Activated CD8-positive, alpha-beta T cell treated with anti-CD3 and anti-CD28 coated beads for 36 hours (primary cell): ENCODE measurements at places on chromosomes 16 and 17.

GRCh38 chr16:88781140-88782077 lies 3.6 kb downstream of the PIEZO1 start:
- peak overlapping the region; percentile 68 for H3K4me3 ChIP-seq
- no peaks in the 10 kb centered on the region for H3K27me3 ChIP-seq
- H3K36me3 ChIP-seq, result no peaks in the 10 kb centered on the region
- H3K4me1 ChIP-seq, result peaks cover 43% of the 10 kb centered on the region

DNA sequence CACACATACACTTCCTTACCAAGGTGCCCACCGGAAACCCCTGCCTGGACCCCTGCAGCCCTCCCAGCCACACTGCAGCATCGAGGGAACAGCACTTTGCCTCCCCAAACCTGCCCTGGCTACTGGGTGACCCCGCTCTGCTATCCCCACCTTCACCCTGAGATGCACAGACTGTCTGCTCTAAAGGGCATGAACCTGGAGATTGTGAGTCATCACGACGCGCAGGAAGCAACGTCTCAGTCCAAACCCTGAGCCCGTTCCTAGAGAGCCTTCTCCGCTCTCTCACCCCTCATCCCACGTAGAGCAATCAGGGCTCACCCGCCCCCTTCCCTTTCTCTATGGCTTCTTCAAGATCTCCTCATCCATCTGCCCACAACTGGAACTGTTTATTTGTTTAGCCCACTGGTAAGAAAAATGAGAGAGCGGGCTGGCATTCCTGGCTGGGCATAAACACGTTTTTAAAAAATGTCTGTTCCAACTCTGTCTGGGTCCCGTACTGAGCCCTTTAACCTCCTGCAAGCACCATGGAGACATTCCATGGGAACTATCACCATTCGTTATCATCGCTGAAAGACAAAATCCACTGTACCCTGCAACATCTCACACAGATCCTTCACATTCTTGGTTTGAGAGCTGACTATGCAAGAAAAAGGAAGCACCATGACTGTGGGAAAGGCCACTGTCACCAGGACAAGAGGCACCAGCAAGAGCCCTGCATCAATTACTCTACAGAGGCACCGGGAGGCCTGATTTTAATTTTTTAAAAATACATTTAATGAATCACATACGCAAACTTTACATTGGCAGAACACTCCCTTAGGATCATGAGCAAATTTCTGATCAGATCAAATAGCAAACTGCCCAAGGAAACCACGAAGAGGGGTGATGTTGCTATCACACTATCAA lies 28.2 kb downstream of the ZFHX3 start:
- no peaks in the 10 kb centered on the region for H3K36me3 ChIP-seq
- no peaks in the 10 kb centered on the region for H3K27me3 ChIP-seq
- no peaks in the 10 kb centered on the region for H3K4me1 ChIP-seq
- no peak overlapping the region for H3K27ac ChIP-seq
- no peak overlapping the region for H3K4me3 ChIP-seq

DNA sequence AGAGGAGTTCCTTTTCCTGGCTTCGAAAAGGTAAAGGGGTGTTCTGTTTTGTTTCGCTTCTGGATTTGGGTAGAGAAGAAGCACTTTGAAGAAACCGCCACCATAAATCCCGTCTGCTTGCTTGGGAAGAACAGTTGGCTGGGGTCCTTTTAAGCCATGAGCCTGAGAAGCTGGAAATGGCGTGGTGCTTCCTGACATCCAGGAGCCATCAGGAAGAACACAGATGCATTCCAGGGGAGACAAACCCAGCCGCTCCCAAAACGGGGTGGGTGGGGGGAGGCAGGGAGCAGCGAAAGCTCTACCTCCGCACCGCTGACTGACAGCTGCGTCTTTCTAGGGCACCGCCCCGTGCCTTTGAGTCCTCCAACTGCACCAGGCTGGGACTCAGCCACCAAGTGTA lies 91.6 kb downstream of the ZDHHC7 start:
- H3K4me1 ChIP-seq, result no peaks in the 10 kb centered on the region
- H3K36me3 ChIP-seq, result no peaks in the 10 kb centered on the region
- peaks cover 10% of the 10 kb centered on the region for H3K27me3 ChIP-seq
- H3K4me3 ChIP-seq, result no peak overlapping the region

DNA sequence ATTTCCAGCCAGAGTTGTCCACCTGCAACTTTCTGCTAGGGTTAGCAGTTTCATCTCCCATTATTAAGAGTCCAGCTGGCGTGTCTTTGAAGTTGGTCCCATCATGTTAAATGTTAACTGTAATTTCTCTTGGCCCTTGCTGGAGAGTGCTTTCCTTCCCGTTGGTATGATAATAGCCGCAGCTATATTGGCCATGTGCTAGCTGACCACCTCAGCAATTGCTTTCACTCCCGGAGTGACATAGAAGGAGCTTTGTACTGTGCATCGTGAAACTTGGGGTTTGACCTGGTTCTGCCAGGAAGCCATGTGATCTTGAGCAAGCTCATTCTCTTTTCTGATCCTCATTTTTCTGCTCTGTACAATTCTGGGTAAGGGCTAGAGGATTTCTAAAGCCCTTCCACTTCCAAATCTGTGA lies 81.0 kb upstream of the TBX2 start:
- H3K27ac ChIP-seq, result no peak overlapping the region
- no peaks in the 10 kb centered on the region for H3K4me1 ChIP-seq
- H3K36me3 ChIP-seq, result no peaks in the 10 kb centered on the region
- no peak for DNase-seq

- peaks cover 9% of the 10 kb centered on the region for H3K4me1 ChIP-seq
- no peak for DNase-seq
- H3K27me3 ChIP-seq, result peaks cover 21% of the 10 kb centered on the region
- H3K4me3 ChIP-seq, result no peak overlapping the region
- H3K27ac ChIP-seq, result no peak overlapping the region
- no peaks in the 10 kb centered on the region for H3K36me3 ChIP-seq
Observed at GRCh38 chr17:382644-383533, 30.3 kb upstream of the RPH3AL start.

GRCh38 chr17:79624718-79625478 lies 14.0 kb upstream of the RBFOX3 start:
- H3K27me3 ChIP-seq, result peaks cover 11% of the 10 kb centered on the region
- H3K36me3 ChIP-seq, result no peaks in the 10 kb centered on the region
- H3K4me1 ChIP-seq, result no peaks in the 10 kb centered on the region

GRCh38 chr17:80296221-80296620 lies 35.6 kb downstream of the RNF213 start:
- no peaks in the 10 kb centered on the region for H3K27me3 ChIP-seq
- peaks cover 65% of the 10 kb centered on the region for H3K36me3 ChIP-seq
- DNase-seq, result no peak
- H3K27ac ChIP-seq, result peak overlapping the region; percentile 57

DNA sequence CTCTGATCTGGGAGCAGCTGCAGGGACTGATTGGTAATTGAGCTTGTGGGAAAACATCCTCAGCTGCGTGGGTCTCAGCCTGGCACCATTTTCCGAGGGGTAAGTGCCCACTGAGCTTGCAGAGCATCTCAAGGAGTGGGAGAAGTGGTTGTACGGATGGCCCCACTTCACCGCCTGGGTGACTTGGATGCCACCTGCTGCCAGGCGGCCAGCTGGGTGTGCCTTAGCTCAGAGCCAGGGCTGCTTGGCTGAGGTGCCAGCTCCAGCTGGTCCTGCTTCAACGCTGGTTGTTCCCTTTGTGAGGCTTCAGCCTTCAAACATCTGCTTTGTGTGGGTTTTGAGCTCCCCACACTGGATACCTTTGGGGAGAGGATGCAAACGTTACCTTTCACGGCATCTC lies 482.7 kb upstream of the EEF2KMT start:
- H3K36me3 ChIP-seq, result no peaks in the 10 kb centered on the region
- H3K27ac ChIP-seq, result no peak overlapping the region
- H3K27me3 ChIP-seq, result peaks cover 3% of the 10 kb centered on the region
- no peak for DNase-seq

DNA sequence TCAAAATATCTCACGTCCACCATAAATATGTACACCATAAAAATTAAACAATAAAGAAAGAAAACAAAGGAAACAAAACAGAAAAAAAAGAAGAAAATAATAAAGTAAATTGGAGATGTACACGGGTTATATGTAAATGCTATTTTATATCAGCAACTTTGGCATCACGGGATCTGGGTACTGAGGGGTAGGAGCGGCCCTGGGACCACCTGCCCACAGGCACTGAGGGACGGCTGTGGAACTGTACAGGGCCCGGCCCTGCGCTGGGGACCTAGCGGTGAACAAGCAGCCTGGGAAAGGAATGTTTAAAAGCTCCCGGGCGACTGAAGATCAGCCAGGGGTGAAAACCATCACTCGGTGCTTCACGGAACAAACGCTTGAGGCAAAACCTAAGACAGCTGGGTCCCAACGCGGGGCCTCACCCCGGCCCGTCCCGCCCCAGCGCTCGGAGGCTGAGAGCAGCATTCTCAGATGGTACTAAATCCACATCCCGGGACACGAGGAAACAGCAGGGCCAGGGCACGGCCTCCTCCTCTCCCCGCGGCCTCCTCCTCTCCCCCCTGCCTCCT lies 31.2 kb downstream of the NXN start:
- H3K4me3 ChIP-seq, result no peak overlapping the region
- H3K27ac ChIP-seq, result no peak overlapping the region
- no peaks in the 10 kb centered on the region for H3K4me1 ChIP-seq
- no peaks in the 10 kb centered on the region for H3K36me3 ChIP-seq
- peaks cover 11% of the 10 kb centered on the region for H3K27me3 ChIP-seq
- DNase-seq, result no peak

DNA sequence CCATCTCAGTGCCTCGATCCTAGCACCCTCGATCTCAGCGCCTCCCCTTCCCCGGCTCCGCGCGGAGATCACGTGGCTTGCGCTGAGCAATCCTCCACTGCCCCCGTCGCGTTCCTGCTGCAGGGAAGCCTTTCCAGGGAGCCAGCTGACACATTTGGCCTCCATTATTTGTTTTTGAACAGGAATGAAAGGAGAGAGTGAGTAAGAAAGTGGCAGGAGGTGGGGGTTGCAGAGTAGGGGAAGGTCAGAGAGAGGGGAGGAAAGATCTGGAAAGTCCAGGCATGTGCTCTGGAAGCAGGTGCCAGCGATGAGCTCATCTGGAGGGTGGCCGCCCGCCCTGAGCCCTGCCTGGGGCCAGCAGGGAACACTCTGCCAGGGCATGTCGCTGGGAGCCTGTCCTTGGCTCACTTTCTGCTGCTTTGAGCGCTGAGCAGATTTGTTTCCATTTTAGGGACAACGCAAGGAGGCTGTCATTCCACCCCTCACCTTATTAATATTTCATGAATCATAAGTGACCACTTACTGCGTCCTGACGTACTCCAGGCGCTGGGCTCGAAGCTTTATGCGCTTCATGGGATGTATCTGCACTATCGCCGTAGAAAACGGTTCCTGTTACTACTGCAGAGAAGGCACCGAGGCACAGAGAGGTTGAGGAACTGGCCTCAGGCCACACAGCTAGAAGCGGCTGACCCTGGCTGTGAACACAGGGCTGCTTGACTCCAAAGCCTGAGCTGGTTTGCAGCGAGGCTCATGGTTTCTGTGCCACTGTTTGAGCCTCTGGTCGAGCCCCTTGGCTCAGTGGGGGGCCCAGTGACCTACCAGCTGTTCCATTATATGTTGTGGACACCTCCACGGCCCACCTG lies 283.1 kb downstream of the SEC14L1 start:
- H3K4me3 ChIP-seq, result no peak overlapping the region
- H3K27ac ChIP-seq, result no peak overlapping the region
- no peak for DNase-seq
- peaks cover 5% of the 10 kb centered on the region for H3K36me3 ChIP-seq
- H3K27me3 ChIP-seq, result no peaks in the 10 kb centered on the region

DNA sequence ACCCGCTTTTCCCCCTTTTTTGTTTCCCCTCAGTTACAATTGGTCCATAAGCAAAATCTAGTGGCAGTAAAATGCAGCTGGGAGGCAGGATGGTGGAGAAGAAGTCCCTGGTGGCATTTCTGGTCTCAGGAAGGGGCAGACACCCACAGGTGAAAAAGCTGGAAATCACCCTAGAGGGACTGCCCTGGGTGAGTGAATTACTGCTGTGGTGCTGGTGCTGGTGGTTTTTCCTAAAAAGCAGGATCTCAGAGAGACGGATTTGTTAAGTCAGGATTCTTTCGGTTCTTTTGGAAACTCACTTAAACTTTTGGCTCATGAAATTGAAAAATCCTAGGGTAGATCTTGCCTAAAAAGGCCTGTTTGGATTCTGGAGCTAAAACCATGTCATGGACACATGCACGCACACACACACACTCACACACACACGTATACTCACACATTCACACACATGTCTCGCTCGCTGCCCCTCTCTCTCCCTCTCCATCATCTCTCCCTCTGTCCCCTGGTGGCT lies 65.8 kb downstream of the NKD1 start:
- no peak for DNase-seq
- no peak overlapping the region for H3K4me3 ChIP-seq
- peaks cover 11% of the 10 kb centered on the region for H3K4me1 ChIP-seq
- H3K27me3 ChIP-seq, result no peaks in the 10 kb centered on the region
- no peaks in the 10 kb centered on the region for H3K36me3 ChIP-seq
- H3K27ac ChIP-seq, result no peak overlapping the region

- H3K4me1 ChIP-seq, result no peaks in the 10 kb centered on the region
- no peaks in the 10 kb centered on the region for H3K36me3 ChIP-seq
- H3K27me3 ChIP-seq, result peaks cover 3% of the 10 kb centered on the region
- no peak for DNase-seq
- H3K27ac ChIP-seq, result no peak overlapping the region
Observed at GRCh38 chr16:47927330-47927729, 228.5 kb downstream of the ABCC12 start.

GRCh38 chr17:83111516-83112282 lies 32.3 kb downstream of the METRNL start:
- no peaks in the 10 kb centered on the region for H3K36me3 ChIP-seq
- no peak overlapping the region for H3K27ac ChIP-seq
- no peaks in the 10 kb centered on the region for H3K4me1 ChIP-seq
- no peak overlapping the region for H3K4me3 ChIP-seq
- DNase-seq, result no peak
- H3K27me3 ChIP-seq, result peaks cover 3% of the 10 kb centered on the region

DNA sequence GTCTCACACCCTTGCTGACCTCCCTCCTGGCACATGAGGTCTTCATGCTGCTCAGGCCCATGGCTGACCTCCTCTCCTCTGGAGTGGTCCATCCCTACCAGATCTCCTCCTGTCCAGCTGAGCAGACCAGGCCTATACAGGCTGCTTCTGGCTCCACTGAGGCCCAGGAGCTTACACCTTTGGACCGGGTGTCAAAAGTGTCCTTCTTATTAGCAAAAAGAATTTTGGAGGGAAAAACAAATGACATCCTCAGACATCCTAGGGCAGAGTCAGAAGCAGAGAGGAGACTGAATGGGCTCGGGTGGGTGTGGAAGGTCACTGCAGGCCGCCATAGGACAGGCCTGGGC lies 38.1 kb downstream of the WSB1 start:
- peak overlapping the region; percentile 81 for H3K4me3 ChIP-seq
- peaks cover 25% of the 10 kb centered on the region for H3K4me1 ChIP-seq
- H3K27ac ChIP-seq, result peak overlapping the region; percentile 55

- no peak overlapping the region for H3K4me3 ChIP-seq
- peaks cover 55% of the 10 kb centered on the region for H3K4me1 ChIP-seq
- no peaks in the 10 kb centered on the region for H3K27me3 ChIP-seq
- H3K36me3 ChIP-seq, result peaks cover 53% of the 10 kb centered on the region
- DNase-seq, result no peak
Observed at GRCh38 chr17:68514831-68515635, 2.8 kb downstream of the PRKAR1A start.

- H3K27me3 ChIP-seq, result no peaks in the 10 kb centered on the region
- H3K36me3 ChIP-seq, result no peaks in the 10 kb centered on the region
Observed at GRCh38 chr16:17205279-17206211, 265.2 kb downstream of the XYLT1 start.

GRCh38 chr16:86075488-86075785 lies 176.5 kb downstream of the IRF8 start:
- H3K4me1 ChIP-seq, result no peaks in the 10 kb centered on the region
- no peak for DNase-seq
- H3K27me3 ChIP-seq, result peaks cover 22% of the 10 kb centered on the region
- H3K4me3 ChIP-seq, result no peak overlapping the region
- no peaks in the 10 kb centered on the region for H3K36me3 ChIP-seq

GRCh38 chr17:74856112-74856511 lies 3.6 kb downstream of the GRIN2C start:
- H3K27ac ChIP-seq, result no peak overlapping the region
- H3K4me3 ChIP-seq, result no peak overlapping the region
- DNase-seq, result no peak
- no peaks in the 10 kb centered on the region for H3K36me3 ChIP-seq
